Nephron progenitor cell (in vitro differentiated cells): ENCODE measurements at places on chromosomes 12 and 14.

DNA sequence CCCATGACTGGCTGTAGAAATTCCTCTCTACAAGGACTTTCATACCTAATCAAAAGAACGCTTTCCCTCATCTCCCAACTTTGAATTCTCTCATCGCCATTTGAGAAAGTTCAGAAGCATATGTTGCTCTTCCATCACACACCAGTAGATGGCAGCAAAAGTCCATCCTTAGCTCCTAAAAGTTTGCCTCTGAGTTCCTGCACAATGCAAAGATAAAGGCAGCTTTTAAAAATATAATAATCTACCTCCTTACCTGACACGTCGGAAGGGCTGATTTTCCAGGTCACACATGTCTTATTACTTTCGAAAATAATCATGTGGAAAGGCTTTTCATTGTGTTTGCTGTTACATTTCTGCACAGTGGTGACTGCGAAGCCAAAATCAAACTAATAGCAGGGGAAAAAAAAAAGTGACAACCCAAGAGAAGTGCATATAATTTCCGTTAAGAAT, 456.7 kb upstream of the SEL1L start:
- DNase-seq: peak; percentile 67
- H3K4me3 ChIP-seq: no peak overlapping the region
- peaks cover 9% of the 10 kb centered on the region for H3K4me1 ChIP-seq
- no peak overlapping the region for H3K27ac ChIP-seq

GRCh38 chr14:40618225-40618898, 988.3 kb upstream of the LRFN5 start:
- H3K4me1 ChIP-seq: no peaks in the 10 kb centered on the region
- H3K36me3 ChIP-seq: no peaks in the 10 kb centered on the region

- H3K27me3 ChIP-seq: peaks cover 3% of the 10 kb centered on the region
- H3K27ac ChIP-seq: peak overlapping the region; percentile 7
- no peak overlapping the region for H3K4me3 ChIP-seq
These were observed 40.4 kb downstream of the SLC8A3 start for GRCh38 chr14:70148351-70148750.

DNA sequence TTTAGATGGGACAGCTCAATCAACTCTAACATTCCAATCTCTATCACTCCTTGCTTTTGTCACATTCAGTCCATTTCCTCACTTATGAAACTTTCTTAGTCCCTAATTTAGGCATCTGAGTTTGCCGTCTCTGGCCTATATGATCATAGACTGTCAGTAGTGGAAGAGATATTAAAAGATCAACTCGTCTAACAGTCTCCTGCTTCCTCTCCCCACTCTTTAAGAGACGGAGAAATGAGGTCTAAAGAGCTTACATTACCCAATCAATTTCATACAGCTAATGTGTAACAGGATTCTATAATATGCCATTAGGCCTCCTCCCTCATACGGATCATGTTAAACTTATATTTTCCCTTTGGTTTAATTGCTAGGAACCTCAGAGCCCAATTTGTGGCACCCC, 6.5 kb upstream of the ATP23 start:
- no peak overlapping the region for H3K27ac ChIP-seq
- peaks cover 41% of the 10 kb centered on the region for H3K27me3 ChIP-seq
- DNase-seq: no peak

GRCh38 chr14:96158735-96159134, 45.9 kb upstream of the BDKRB2 start:
- no peaks in the 10 kb centered on the region for H3K36me3 ChIP-seq
- H3K4me1 ChIP-seq: no peaks in the 10 kb centered on the region
- no peak for DNase-seq
- H3K4me3 ChIP-seq: no peak overlapping the region
- peaks cover 23% of the 10 kb centered on the region for H3K27me3 ChIP-seq

GRCh38 chr12:54220092-54220557, 31.3 kb upstream of the SMUG1 start:
- peaks cover 33% of the 10 kb centered on the region for H3K27me3 ChIP-seq
- peaks cover 27% of the 10 kb centered on the region for H3K4me1 ChIP-seq
- DNase-seq: peak; percentile 85
- H3K4me3 ChIP-seq: no peak overlapping the region
- H3K36me3 ChIP-seq: no peaks in the 10 kb centered on the region

DNA sequence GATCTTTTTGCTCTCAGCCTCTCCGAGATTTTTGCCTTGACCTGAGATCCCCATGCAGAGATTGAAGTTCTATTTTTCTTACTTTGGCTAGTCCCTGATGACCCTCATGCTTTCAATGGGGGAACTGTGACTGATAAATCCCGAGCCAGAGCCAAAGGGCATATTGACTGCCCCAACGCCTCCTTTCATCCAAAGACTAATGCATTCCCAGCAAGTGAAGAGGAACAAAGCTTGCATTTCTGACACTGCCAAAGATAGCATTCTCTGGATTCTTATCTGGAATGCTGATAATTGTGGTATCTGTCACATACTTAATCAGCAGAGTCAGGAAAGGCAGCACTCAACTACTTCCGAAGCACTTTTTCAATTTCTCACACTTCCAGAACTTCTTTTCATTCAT, 152.3 kb upstream of the EGLN3 start:
- no peak overlapping the region for H3K27ac ChIP-seq
- H3K36me3 ChIP-seq: no peaks in the 10 kb centered on the region
- H3K27me3 ChIP-seq: no peaks in the 10 kb centered on the region
- H3K4me1 ChIP-seq: peaks cover 29% of the 10 kb centered on the region
- H3K4me3 ChIP-seq: no peak overlapping the region
- no peak for DNase-seq

- no peaks in the 10 kb centered on the region for H3K36me3 ChIP-seq
- DNase-seq: no peak
- H3K27ac ChIP-seq: no peak overlapping the region
- H3K4me1 ChIP-seq: peaks cover 19% of the 10 kb centered on the region
- H3K27me3 ChIP-seq: peaks cover 12% of the 10 kb centered on the region
These were observed 63.1 kb upstream of the VASH1 start for GRCh38 chr14:76698191-76698590.

DNA sequence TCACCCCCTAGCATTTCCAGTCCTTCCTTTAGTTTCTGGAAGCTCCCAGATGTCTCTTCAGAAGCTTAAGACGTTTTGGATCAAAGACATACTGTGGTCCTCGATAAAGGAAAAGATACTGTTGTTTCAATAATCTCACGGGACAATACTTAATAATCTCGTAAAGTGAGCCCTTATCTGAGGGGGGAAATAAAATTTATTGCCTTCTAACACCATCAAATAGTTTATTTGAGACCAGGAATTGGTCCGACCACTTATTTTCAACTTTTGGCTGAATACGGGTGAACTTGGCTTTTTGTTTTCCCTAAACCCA, 640 bp upstream of the G2E3 start:
- peak overlapping the region; percentile 99 for H3K27ac ChIP-seq
- H3K27me3 ChIP-seq: no peaks in the 10 kb centered on the region
- peaks cover 24% of the 10 kb centered on the region for H3K4me1 ChIP-seq
- peaks cover 22% of the 10 kb centered on the region for H3K36me3 ChIP-seq
- DNase-seq: no peak

DNA sequence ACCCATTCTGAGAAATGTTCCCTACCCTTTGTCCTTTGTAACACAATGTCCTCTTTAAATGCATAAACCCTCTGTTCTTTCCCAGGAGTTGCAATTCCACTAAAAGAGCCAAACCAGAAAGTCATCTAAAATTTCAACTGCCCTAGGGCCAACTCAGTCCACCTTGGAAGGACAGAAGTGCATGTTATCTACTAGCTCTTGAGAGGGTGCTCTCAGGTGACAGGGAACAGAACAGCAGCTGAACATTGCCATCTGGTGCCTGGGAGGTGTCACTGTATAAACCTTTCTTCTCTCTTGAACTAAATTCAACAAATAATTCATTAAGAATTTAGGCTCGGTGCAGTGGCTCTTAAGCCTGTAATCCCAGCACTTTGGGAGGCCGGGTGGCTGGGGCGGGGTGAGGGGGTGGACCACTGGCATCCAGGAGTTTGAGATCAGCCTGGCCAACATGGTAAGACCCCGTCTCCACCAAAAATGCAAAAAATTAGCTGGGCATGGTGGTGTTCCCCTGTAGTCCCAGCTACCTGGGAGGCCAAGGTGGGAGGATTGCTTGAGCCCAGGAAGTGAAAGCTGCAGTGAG, 10.3 kb upstream of the FERMT2 start:
- H3K27ac ChIP-seq: peak overlapping the region; percentile 14
- peak; percentile 27 for DNase-seq
- no peak overlapping the region for H3K4me3 ChIP-seq
- no peaks in the 10 kb centered on the region for H3K27me3 ChIP-seq
- peaks cover 21% of the 10 kb centered on the region for H3K4me1 ChIP-seq

DNA sequence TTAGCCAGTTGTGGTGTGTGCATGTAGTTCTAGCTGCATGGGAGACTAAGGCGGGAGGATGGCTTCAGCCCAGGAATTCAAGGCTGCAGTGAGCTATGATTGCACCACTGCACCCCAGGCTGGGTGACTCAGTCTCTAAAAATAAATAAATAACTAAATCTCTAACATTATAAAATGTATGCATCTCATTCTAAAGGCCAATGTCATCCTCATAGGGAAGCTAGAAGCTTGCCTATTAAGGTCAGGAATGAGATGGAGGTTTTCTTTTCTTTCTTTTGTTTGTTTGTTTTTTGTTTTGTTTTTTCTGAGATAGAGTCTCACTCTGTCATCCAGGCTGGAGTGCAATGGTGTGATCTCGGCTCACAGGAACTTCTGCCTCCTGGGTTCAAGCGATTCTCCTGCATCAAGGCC, 48.8 kb upstream of the PAPLN start:
- H3K4me3 ChIP-seq: no peak overlapping the region
- H3K27ac ChIP-seq: no peak overlapping the region
- no peaks in the 10 kb centered on the region for H3K4me1 ChIP-seq
- no peak for DNase-seq
- peaks cover 77% of the 10 kb centered on the region for H3K36me3 ChIP-seq
- H3K27me3 ChIP-seq: no peaks in the 10 kb centered on the region

GRCh38 chr12:54004841-54005530, 3.8 kb upstream of the HOXC8 start:
- peaks cover 48% of the 10 kb centered on the region for H3K36me3 ChIP-seq
- H3K27me3 ChIP-seq: peaks cover 5% of the 10 kb centered on the region
- peak; percentile 75 for DNase-seq
- H3K27ac ChIP-seq: peak overlapping the region; percentile 97

DNA sequence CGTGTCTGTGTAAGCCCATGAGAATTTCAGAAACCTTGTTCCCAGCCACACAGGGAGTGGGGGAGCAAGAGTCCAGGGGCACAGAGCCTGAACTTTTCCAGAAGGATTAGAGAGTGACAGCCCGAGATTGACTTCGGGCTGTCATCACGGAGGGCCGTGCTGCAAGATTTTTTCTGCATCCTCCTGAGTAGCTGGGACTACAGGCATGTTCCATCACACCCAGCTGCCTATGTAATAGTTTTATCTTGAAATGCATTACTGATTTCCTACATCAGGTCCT, 14.4 kb downstream of the EVL start:
- DNase-seq: no peak
- no peak overlapping the region for H3K27ac ChIP-seq
- no peak overlapping the region for H3K4me3 ChIP-seq
- peaks cover 23% of the 10 kb centered on the region for H3K36me3 ChIP-seq
- peaks cover 56% of the 10 kb centered on the region for H3K4me1 ChIP-seq
- peaks cover 2% of the 10 kb centered on the region for H3K27me3 ChIP-seq

GRCh38 chr12:110530511-110530910, 28.4 kb downstream of the RAD9B start:
- no peak for DNase-seq
- H3K27ac ChIP-seq: no peak overlapping the region
- no peaks in the 10 kb centered on the region for H3K4me1 ChIP-seq
- no peaks in the 10 kb centered on the region for H3K27me3 ChIP-seq

DNA sequence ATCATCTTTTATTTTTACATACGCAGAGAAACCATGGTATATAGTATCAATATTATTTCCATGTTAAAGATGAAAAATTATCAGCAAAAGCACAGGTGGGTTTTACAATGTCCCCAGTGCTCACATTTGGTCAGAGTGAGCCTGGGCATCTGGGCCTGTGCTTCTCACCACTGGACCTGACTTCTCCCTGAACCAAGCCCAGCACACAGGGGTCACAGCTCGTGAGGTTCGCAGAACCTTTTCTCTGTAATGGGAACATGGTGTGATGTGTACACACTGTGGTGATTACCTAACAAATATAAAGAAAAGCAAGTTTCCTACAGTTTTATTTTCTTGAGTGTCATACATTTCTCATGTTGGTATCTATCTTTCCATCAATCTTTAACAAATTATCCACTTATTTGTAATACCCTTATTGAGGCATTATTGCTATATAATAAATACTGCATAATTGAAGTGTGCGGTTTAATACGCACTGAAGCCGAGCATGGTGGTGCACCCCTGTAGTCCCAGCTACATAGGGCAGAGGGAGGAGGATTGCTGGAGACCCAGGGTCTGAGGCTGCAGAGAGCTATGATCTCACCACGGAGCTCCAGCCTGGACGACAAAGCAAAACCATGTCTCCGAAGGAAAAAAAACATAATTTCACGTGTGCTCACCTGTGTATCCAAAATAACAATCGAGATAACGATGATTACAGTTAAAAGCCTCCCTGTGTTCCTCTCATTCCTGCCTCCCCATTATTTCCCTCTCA, 743.2 kb downstream of the TMEM121 start:
- H3K27me3 ChIP-seq: peaks cover 1% of the 10 kb centered on the region
- DNase-seq: no peak
- no peak overlapping the region for H3K27ac ChIP-seq
- H3K4me1 ChIP-seq: no peaks in the 10 kb centered on the region

DNA sequence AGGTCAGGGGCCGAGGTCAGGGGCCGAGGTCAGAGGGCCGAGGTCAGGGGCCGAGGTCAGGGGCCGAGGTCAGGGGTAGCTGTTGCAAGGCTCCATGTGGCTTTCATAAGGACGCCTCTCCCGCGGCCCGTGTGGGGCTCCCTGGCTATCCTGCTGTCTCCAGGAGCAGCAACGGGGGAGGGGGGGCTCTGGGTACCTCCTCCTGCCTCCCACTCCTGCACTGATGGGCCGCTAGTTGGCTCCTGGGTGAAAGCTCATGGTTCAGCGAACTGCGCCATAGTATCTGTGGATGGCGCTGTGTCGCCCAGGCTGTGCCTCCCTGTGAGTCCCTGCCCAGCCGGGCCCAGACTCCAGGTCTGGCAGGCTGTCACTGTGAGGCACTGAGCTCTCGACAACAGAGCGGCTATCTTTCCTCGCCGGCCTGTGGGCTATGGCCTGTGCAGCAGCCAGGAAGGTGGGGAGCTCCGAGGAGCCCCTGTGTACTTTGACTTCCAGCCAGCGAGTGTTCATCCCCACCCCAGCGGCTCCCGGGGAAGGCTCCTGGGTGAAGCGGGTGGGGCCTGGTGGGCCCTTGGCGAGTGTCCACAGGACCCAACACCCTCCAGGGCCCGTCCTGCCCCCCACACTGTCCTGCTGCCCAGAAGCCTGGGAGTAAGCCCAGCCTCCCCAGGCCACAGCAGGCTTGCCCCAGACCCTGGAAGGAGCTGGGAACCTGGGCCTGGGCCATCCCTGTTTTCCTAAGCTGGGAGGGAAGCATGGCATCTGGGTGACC, 8.1 kb downstream of the RFLNA start:
- no peak overlapping the region for H3K27ac ChIP-seq
- H3K27me3 ChIP-seq: peaks cover 29% of the 10 kb centered on the region
- no peaks in the 10 kb centered on the region for H3K36me3 ChIP-seq
- H3K4me3 ChIP-seq: no peak overlapping the region
